ENCODE measurements at places on chromosomes 6 and 20. TPM values are rescaled to one million over a fixed set of nuclear protein-coding genes. Genes with fewer than 3 reads are reported as not detected.

DNA sequence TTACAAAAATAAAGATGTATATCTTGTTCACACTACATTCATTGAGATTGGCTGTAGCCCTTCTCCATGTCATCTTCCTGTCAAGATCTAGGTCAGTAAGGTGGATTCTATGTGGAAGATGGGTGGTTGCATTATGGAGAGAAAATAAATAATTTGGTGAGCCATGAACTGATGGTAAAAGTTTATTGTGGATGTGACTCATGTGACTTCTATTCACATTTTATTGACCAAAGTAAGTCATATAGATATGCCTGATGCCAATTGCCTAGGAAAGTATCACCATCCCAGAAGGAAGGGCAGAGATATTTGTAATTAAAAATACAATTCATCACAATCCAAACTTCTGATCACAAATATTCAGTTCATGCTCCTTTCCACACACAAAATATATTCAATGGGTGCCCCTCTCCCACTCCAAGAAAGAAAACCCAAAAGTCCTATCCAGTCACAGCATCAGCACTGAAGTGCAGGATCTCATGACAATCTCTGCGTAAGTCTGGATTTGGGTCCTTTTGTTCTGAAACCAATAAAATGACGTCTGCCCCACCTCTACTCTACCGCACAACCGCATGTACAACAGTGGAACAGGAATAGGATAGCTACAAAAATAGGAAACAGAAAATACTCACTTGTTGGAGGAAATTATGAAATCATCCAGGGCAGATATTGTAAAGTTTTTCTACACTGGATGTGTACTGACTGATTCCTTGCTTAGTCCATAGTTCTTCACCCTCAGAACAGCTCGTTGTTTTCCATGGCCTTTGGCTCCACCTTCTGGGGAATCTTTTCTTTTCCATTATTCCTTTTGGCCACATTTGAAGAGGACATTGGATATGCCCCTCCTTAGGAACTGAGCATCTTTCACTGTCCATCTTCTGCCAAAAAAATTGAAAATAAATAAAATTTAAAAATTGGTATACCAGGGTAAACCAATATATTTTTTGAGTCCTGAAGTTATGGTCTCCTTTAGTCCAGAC is 16.1 kb upstream of the SLC17A3 start:
- DNase-seq = no peak
- no peak overlapping the region for H3K4me3 ChIP-seq
- H3K36me3 ChIP-seq = no peaks in the 10 kb centered on the region
- no peak overlapping the region for H3K27ac ChIP-seq
- H3K27me3 ChIP-seq = no peaks in the 10 kb centered on the region

DNA sequence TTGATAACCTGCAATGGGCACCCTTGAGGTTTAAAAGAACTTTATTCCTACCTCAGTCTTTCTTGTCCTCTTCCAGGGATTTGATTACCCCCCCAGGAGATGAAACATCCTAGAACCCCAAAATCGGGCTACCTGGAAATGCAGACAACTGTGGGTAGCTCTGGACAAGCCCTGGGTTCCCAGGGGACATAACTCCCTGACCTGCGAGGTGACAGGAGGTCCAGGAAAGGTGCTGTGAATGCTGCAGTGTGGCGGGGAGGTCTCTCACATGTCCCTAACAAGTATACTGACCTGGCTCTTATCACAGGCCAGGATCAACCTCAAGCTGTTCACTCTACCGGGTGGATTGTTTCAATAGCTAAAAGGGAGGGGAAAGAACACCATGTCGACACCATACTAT is 11.6 kb downstream of the JAG1 start:
- H3K27ac ChIP-seq = peak overlapping the region; percentile 85
- H3K36me3 ChIP-seq = peaks cover 53% of the 10 kb centered on the region

GRCh38 chr6:138086573-138087196 is 20.5 kb downstream of the PERP start:
- no peak overlapping the region for H3K4me3 ChIP-seq
- H3K27ac ChIP-seq = no peak overlapping the region
- DNase-seq = no peak

TMEM200A gene
- not detected for total RNA-seq

CD93 gene
- total RNA-seq = 35.7 TPM

GRCh38 chr6:43833223-43833995 is 63.4 kb downstream of the VEGFA start:
- no peak for DNase-seq
- H3K4me3 ChIP-seq = no peak overlapping the region
- no peaks in the 10 kb centered on the region for H3K36me3 ChIP-seq
- no peak overlapping the region for H3K27ac ChIP-seq
- no peaks in the 10 kb centered on the region for H3K4me1 ChIP-seq

- no peak overlapping the region for H3K27ac ChIP-seq
- no peaks in the 10 kb centered on the region for H3K27me3 ChIP-seq
- no peaks in the 10 kb centered on the region for H3K36me3 ChIP-seq
- H3K4me1 ChIP-seq = no peaks in the 10 kb centered on the region
- no peak overlapping the region for H3K4me3 ChIP-seq
Observed at GRCh38 chr6:66362888-66363287, 655.9 kb upstream of the EYS start.

- no peaks in the 10 kb centered on the region for H3K27me3 ChIP-seq
- H3K4me1 ChIP-seq = no peaks in the 10 kb centered on the region
- H3K36me3 ChIP-seq = no peaks in the 10 kb centered on the region
- no peak overlapping the region for H3K4me3 ChIP-seq
- DNase-seq = peak; percentile 60
- H3K27ac ChIP-seq = no peak overlapping the region
Observed at GRCh38 chr20:23680146-23680545, 8.7 kb downstream of the CST4 start.

- H3K4me1 ChIP-seq = no peaks in the 10 kb centered on the region
- no peak for DNase-seq
- no peaks in the 10 kb centered on the region for H3K36me3 ChIP-seq
- no peak overlapping the region for H3K4me3 ChIP-seq
Observed at GRCh38 chr6:74549746-74550145, 656.1 kb downstream of the COL12A1 start.

- no peaks in the 10 kb centered on the region for H3K36me3 ChIP-seq
- H3K27ac ChIP-seq = no peak overlapping the region
- H3K27me3 ChIP-seq = no peaks in the 10 kb centered on the region
- no peak overlapping the region for H3K4me3 ChIP-seq
- DNase-seq = no peak
Observed at GRCh38 chr6:131460614-131461000, 112.4 kb upstream of the ARG1 start.

L3MBTL3 gene
- 1.8 TPM for total RNA-seq

DNA sequence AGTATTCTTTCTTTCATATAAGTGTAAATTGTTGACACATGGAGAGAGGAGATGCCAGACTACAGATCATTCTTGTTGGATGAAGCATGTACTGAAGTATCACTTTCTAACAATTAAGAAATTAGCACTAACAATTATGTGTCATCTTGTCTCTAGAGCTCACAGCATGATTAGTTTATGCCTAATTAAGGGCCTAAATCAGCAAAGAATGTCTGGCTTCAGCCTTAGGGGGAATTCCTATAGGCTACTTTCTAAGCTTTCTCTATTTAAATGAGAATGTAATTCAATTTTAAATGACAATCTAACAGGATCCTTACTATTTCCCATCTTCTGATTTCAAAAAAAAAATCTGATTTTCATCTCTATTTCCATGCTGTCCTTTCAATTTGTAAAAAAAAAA is 371.0 kb downstream of the EPHA7 start:
- H3K36me3 ChIP-seq = no peaks in the 10 kb centered on the region
- no peak overlapping the region for H3K27ac ChIP-seq
- H3K27me3 ChIP-seq = no peaks in the 10 kb centered on the region
- H3K4me3 ChIP-seq = no peak overlapping the region
- no peaks in the 10 kb centered on the region for H3K4me1 ChIP-seq

- no peaks in the 10 kb centered on the region for H3K27me3 ChIP-seq
- H3K4me1 ChIP-seq = peaks cover 25% of the 10 kb centered on the region
- H3K4me3 ChIP-seq = no peak overlapping the region
- H3K27ac ChIP-seq = no peak overlapping the region
- H3K36me3 ChIP-seq = no peaks in the 10 kb centered on the region
Observed at GRCh38 chr6:143516690-143517446, 5.3 kb upstream of the FUCA2 start.

GRCh38 chr6:48401016-48401415 is 290.0 kb upstream of the PTCHD4 start:
- H3K4me1 ChIP-seq = no peaks in the 10 kb centered on the region
- no peak for DNase-seq
- H3K36me3 ChIP-seq = no peaks in the 10 kb centered on the region
- H3K27ac ChIP-seq = no peak overlapping the region
- H3K4me3 ChIP-seq = no peak overlapping the region
- no peaks in the 10 kb centered on the region for H3K27me3 ChIP-seq

GRCh38 chr6:170093276-170093657 is 197.6 kb downstream of the DLL1 start:
- H3K4me1 ChIP-seq = peaks cover 20% of the 10 kb centered on the region
- H3K4me3 ChIP-seq = no peak overlapping the region
- no peaks in the 10 kb centered on the region for H3K27me3 ChIP-seq
- no peak overlapping the region for H3K27ac ChIP-seq
- DNase-seq = no peak
- H3K36me3 ChIP-seq = no peaks in the 10 kb centered on the region

DNA sequence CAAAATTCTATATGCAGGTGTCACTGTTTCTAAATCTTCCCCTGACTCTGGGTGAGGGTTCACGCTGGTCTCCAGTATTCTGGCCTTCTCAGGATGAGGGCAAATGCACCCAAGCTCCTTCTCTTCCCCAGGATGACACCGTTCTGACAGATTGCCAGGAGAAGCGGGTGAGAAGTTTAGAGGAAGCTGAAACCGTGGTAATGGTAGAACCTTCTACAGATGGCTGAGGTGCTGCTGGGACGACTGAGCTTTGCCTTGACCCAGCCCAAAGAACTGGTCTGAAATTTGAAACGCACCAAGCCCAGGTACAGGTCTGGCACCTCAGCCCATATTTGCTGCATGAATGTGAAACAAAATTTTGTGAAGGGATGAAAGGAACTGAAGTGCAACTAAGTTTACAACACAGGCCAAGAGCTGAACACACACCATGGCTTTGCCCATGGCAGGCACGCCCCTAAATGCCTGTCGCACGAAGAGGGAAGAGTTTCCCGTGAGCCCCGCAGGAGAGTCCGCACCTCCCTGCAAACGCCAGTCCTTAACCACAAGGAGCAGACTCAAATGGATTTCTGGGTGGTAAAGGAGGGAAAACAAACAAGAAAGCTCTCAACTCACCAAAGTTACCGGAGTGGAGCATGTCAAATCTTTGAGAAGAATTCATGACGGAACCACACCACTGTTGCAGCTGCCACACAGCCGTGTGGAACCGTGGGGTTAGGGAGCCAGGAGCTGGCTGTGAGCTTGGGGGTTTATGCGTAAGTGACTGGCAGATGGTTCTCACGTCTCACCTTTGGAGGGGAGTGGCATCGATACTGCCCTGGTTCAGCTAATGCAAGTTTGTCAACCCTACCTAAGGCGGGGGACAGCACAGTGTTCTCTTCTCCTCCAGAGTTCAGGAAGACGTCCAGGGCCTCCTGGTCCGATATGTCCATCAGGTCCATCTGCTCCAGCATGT is 138.9 kb downstream of the DTNBP1 start:
- H3K4me1 ChIP-seq = no peaks in the 10 kb centered on the region
- no peak overlapping the region for H3K4me3 ChIP-seq
- peak; percentile 18 for DNase-seq
- peaks cover 39% of the 10 kb centered on the region for H3K36me3 ChIP-seq
- no peak overlapping the region for H3K27ac ChIP-seq

GRCh38 chr6:55818482-55818881 is 56.9 kb downstream of the BMP5 start:
- H3K4me3 ChIP-seq = no peak overlapping the region
- no peaks in the 10 kb centered on the region for H3K27me3 ChIP-seq

TMEM170B gene
- total RNA-seq = 3.6 TPM

- H3K4me3 ChIP-seq = no peak overlapping the region
- H3K27ac ChIP-seq = no peak overlapping the region
- no peaks in the 10 kb centered on the region for H3K27me3 ChIP-seq
- H3K4me1 ChIP-seq = no peaks in the 10 kb centered on the region
- no peaks in the 10 kb centered on the region for H3K36me3 ChIP-seq
Observed at GRCh38 chr20:62097881-62098407, 24.3 kb upstream of the LSM14B start.

SYTL3 gene
- 5.6 TPM for total RNA-seq

PLCB1 gene
- 45.5 TPM for total RNA-seq

DNA sequence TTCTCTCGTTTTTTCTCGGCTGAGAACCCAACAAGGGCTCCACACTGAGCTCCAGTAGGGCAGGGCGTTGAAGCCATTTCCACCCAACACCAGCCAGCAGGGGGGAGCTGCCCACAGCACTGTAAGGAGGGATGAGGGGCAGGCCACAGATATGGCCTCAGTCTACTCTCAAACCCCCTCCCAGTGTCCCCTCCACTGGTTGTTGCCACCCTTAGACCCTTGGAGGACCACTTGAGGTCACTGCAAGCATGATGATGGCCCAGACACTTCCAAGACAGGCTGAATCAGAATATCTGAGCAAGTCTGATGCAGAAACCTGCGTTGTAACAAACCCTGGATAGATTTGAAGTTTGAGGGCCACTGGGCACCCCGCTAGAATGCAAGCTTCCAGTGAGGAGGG is 217.0 kb upstream of the CST7 start:
- DNase-seq = no peak
- no peaks in the 10 kb centered on the region for H3K36me3 ChIP-seq
- no peak overlapping the region for H3K27ac ChIP-seq

DNA sequence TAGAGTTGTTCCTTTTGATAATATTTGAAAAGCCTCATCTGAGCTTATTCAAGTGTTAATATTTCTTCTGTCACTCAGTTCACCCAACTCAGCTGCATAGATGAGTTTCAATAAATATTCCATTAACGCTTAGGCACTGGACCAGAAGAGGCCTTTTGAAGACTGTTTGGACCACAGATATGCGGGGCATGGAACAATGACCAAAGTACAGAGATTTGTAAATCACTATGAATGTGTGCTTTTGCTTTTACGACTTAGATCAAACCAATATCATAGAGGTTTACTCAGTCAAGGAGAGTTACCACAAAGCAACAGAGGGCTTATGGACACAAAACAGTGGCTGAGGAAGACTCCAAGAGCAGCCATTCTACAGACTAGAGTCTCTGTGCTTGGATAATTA is 99.9 kb downstream of the RTN4IP1 start:
- H3K4me3 ChIP-seq = no peak overlapping the region
- H3K36me3 ChIP-seq = no peaks in the 10 kb centered on the region
- H3K4me1 ChIP-seq = no peaks in the 10 kb centered on the region
- H3K27ac ChIP-seq = no peak overlapping the region
- no peaks in the 10 kb centered on the region for H3K27me3 ChIP-seq
- DNase-seq = no peak

DNA sequence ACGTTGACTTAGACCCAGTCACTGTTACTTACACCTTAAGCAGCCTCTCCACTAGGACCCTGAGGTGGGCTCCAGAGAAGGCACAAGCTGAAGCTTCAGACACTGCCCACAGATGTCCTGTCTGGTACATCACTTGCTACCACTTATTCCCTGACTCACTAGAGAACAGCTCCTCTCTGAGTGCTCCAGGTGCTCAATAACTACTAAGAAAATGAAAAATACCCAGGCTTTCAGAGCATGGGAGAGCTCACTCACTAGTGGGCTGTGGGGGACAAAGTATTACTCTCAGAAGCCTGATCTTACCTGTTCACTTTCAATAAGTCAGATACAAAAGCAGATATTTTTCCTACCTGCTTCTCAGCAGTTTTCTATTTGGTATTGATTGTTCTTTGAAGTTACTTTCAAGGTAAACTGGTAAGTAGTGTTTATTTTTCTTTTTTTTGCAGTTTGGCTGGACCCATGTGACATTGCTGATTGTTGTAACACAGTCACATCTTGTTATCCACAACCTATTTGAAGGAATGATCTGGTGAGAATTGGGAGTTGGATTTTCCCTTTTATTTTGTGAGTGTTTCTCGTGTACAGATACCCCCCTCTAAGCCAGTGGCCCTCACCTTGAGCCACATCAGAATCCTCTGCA is 55.9 kb downstream of the CDS2 start:
- no peak for DNase-seq
- H3K4me3 ChIP-seq = no peak overlapping the region
- H3K4me1 ChIP-seq = no peaks in the 10 kb centered on the region

ZC3H12D gene
- 0.30 TPM for total RNA-seq

All from right atrium auricular region (tissue), 2 donors.